Pulmonary artery endothelial cell (primary cell): ENCODE measurements at places on chromosomes 4 and X.

DNA sequence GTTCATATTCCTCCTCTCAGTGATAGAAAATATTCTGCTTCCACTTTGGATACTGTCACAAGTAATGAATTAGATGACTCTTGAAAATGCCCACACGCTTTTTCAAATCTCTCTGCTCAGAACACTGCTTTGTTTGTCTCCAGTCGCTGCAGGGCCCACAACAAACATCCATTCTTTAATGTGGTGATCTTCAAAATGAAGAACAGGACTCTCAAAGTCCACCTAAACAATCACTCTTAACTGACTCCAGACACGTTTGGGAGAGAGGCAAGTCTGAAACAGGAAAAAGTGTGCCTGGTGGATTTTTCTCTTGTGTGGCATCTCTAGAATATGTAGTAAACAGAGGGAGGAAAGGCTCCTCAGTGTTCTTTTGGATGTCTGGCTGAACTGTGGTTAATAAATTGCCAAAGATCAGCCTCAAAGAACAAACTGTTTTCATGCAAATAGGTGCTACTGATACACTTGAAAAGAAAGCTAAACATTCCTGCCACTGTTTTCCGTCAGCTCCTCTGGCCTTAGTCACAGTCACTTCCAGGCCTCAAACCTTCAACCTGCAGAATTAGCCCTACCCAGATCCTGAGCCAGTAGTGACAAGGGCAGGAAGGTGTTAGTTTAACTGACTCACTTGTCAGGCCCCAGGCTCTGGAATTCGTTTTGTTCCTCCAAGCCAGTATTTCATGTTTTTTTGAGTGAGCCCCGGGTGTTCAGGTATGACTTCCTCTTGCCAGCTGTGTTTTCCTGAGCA is 259.6 kb upstream of the GPC4 start:
- DNase-seq: no peak

GRCh38 chr4:123578276-123579029 is 181.9 kb downstream of the SPRY1 start:
- no peak for DNase-seq

GRCh38 chr4:158808399-158808798 is 39.6 kb downstream of the FNIP2 start:
- DNase-seq: no peak

DNA sequence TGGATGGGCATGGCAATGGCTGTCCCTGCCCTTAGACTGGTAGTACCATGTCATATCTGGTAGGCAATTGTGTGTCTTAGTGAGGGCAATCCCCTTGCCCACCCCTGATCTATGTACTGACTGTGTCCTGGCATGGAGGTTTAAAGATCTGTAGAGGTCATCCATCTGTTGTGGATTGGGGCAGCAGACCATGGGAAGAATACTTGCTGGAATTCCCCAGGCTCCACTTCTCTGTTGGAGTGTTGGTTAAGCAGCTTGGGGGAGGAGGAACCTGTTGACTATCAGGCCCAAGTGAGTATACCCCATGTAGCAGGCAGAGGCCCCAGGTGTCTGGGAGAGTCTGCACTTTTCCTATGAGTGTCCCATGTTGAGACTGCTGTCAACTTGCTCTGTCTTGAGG is 246.7 kb upstream of the DIPK2B start:
- DNase-seq: no peak

GRCh38 chr4:93444860-93445259 is 383.7 kb upstream of the ATOH1 start:
- no peak for DNase-seq

DNA sequence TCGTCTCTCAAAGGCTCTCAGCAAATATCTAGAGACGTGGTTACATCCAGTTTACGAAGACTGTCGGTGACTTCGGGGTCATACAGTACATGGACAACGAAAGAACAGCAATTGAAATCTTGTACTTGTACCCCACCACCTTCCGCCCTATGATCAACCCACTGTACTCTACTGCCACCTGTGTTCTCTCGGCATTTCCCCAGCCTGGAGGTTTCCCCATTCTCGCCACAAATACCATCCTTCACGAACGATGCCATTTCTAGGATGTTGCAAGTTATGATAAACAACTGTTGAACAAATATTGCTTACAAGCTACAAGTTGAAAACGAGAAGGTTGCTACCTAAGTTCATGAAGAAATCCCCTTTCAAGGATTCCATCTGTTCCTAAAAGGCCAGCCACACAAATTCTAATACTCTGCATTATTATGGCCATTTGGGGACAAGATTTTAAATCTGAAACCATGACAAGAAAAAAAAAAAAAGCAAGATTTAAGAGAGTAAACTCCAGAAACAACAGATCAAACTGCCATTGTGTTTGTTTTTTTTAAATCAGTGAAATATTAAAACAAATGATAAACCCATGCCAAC is 1.6 kb downstream of the APBB2 start:
- peak; percentile 68 for DNase-seq

DNA sequence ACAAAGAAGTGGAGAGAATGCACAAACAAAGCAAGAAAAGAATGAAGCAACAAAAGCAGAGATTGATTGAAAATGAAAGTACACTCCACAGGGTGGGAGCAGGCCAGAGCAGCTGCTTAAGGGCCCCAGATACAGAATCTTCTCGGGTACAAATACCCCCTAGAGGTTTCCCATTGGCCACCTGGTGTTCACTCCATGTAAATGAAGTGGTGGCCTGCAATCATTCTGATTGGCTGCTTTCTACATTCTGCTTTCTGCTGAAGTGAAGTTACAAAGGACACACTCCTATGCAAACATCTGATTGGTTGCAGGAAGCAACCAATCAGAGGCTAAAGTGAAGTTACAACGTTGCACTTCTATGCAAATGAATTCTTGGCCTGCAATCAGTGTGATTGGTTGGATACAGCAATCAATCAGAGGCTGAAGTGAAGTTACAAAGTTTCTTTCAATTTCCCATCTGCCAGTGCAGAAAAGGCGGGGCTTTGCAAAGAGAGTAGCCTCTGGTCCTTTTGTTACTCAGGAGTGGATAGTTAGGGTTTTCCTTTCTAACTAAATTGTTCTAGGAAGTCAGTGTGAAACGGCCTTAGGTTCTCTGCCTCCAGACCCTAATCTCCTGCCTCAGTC is 19.0 kb upstream of the GPC4 start:
- no peak for DNase-seq

GRCh38 chr4:57320849-57321248 is 210.7 kb upstream of the IGFBP7 start:
- no peak for DNase-seq

GRCh38 chr4:13641084-13641483 is 13.6 kb upstream of the BOD1L1 start:
- no peak for DNase-seq

DNA sequence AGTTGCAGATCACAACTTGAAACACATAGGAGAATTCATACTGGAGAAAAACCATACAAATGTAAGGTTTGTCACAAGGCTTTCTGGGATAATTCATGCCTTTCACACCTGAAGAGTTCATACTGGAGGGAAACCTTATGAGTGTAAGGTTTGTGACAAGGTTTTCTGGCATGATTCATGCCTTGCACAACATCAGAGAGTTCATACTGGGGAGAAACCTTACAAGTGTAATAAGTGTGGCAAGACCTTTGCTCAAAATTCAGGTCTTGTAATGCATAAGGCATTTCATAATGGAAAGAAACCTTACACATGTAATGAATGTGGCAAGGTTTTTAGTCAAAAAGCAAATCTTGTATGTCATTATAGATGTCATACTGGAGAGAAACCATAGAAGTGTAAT is 58.8 kb upstream of the ENPEP start:
- no peak for DNase-seq

DNA sequence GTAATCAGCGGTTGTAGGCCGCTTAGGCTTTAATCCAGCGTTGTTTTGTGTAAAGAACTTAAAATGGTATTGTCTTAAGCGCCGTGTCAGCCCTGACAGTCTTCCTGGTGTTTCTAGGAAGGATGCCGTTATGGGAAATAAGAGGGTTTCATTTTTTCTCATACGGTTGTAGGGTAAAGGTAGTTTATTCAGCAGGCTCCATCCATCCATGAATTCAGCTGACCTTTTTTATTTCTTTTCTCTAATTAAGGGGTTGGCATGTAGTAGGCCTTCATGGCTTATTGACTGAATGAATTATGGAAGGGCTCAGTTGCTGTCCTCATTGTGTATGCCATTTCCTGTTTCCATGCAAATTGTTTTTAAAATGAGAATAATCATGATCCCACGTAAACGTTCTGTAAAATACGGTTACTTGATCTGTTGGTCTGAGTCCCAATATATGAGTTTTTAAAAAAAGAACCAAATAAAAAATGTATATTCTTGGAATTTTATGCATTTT is 693 bp downstream of the OCIAD1 start:
- DNase-seq: no peak

- DNase-seq: peak; percentile 2
Observed at GRCh38 chrX:84339507-84340364, 151.7 kb upstream of the RPS6KA6 start.

DNA sequence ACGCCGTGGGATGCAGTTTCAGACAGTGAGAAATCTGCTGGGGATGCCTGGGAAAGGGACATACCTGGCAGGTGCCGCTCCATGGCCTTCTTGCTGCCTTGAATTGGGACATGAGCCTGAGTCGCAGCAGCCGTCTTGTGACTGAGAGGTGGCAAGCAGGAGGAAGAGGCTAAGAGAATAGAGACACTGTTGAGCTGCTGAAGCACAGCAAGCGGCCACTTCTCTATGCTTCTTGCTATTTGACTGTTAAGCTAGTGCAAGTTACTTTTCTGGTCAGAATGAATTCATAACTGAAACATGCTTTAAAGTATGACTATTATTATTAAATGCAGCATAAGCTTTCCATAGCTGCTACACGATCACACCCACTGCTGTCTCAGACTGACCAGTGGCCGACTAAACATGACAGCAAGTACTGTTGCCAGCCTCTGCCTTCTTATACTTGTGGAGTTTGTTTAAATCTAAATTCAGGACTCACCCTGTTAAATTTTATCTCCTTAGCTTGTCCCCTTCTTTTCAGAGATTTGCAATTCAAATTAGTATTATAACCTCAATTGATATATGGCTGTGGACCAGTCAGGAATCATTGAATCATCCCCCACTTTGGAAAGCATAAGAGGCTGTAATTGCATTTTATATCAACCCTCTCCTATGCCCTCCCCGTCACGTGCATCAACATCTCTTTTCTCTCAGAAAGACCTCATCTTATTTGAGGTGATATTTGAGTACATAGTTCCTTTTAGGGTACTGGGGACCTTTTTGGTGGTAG is 24.8 kb upstream of the ACSL1 start:
- DNase-seq: no peak

DNA sequence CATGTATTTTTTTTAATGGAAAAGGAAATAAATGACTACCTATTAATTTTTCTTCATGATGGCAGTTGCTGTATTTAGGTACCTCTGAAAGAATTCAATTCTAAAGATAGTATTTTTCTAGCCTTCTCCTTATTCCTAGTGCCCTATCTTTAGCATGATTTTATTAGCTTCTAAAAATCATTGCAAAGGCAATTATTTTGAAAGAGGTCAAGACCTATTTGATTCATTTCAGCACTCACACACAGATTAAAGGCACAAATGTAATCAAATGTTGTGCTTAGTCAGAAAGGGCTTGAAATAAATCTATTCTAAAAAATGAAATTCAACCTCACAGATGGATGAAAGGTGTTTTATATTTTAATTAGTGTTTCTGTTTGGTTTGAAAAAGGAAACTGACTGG is 74.8 kb upstream of the POF1B start:
- DNase-seq: no peak

DNA sequence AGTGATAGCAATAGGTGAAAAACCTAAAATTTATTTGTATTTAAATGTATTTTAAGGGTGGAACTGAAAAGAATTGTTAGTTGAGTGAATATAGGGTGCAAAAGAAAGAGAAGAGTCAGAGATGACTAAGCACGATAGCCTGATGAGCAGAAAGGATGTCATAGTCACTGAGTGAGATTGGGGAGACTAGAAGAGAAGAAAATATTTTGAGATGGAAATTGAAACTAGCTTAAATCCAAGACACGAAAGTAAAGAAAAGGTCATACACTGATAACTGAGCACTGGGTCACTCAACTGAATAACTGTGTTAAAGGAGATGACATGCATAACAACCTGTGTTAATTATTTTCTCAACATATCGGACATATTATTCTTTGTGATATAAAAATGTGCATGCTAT is 55.5 kb downstream of the SPANXN4 start:
- DNase-seq: no peak

DNA sequence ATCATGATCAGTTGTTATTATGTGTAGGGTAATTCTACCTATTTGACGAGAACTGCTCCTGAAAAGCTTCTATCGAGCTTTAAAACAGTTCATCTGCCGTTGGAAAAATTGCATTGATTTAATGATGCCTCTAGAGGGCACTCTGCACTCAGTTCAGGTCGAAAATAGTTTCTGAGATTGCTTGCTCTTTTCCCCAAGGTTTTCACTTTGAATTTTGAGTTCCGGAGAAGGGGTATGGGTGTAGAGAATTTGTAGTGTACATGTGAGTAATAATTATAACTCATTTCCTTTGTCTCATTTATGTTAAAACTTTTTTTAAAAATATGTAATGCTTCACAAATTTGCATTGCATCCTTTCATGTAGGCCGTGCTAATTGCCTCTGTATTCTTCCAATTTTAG is 28.4 kb upstream of the TNIP3 start:
- DNase-seq: no peak

DNA sequence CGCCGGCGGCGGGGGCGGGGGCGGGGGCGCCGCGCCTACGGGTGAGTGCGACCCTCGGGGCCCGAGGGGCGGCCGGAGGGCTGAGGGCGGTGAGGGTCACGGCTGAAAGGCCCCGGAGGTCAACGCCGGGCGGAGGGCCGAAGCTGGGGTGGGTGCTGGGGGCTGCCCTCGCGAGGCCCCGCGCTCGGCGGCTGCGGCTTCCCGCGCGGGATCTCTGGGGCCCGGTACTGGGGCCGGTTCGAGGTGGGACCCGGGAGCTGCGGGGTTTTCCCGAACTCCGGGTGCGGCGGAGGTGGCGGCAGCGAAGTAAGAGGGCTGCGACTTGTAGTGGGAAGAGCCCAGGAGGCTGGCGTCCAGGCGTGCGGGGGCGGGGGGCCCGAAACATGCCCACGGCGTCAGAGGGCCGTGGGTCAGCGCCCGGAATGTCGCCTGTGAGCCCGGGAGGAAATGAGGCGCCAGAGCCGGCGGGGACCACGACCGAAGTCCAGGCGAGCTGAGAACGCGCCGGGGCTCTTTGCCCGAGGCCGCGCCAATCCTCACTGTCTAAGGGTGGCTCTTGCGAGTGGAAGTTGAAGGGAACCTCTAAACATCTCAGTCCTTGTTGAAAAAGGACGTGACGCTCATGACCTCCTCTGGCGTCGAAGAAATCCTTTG is 407 bp downstream of the IL13RA1 start:
- no peak for DNase-seq

DNA sequence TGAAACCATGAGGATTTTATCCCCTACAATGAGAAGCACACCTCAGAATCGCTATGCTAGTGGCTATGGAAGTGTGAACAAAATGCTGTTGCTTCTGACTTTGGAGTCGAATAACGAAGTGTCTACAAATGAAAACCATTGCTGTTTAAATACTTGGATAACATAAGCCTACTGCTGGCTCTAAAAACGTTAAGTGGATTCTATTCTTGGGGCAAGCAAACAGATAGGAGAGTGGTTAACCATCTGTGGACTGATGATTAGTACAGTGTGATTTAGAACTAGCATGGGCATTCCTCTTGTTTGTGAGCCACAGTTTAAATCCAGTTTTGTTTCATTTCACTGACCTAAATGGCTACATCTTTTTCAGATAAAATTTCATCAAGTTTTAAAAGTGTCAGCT is 109.7 kb upstream of the PNPLA4 start:
- no peak for DNase-seq

- no peak for DNase-seq
Observed at GRCh38 chr4:71268166-71268565, 70.7 kb upstream of the SLC4A4 start.

GRCh38 chr4:180407275-180407885 is 1835.8 kb upstream of the TENM3 start:
- DNase-seq: no peak
